ENCODE measurements at places on chromosomes 2 and 18.

DNA sequence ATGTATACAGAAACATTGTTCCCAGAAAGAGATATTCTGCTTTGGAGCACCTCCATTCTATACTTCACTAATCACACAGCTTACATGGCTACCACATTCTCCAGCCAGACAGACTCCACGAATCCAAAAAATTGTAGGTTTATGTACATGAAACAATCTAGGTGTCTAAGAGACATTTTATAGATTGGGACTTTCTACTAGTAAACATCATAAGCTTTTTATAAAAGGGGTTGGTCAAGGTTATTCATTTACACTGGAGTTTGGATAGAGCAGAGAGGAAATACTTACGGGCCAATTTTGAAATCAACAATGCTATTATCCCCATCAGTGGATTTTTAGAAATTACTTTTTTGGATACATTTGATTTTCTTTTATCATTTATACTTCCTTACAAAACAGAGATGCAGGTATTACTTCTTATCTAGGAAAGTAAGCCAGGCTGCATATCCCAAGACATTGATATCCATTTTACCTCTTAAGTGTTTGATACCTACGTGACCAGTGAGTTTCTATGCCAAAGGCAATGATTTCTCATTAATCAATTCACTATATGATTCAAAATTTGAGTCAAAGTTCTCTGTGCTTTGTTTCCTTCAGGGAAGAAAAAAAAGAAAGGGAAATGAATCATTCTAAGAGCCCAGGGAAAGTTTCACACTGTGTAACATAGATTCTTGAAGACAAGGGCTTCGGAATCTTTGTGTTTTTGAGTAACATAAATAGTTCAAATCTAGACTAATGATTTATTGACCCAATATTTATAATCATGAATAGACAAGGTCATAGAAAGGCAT lies 140.5 kb downstream of the PTH2R start:
- DNase-seq = no peak

DNA sequence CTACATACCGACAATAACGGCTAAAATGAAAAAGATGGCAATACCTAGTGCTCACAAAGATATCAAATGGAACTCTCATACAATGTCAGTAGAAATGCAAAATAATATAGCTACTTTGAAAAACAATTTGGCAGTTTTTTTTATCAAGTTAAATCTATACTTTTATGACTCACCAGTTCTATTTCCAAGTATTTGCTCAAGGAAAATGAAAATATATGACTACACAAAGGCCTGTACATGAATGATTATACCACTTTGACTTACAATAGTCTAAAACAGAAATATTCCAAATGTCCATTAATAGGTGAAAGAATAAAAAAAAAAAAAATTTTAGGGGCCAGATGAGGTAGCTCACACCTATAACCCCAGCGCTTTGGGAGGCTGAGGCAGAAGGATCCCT lies 219.8 kb downstream of the ZRANB3 start:
- DNase-seq = no peak

GRCh38 chr2:40284797-40285196 lies 167.1 kb downstream of the SLC8A1 start:
- DNase-seq = no peak

DNA sequence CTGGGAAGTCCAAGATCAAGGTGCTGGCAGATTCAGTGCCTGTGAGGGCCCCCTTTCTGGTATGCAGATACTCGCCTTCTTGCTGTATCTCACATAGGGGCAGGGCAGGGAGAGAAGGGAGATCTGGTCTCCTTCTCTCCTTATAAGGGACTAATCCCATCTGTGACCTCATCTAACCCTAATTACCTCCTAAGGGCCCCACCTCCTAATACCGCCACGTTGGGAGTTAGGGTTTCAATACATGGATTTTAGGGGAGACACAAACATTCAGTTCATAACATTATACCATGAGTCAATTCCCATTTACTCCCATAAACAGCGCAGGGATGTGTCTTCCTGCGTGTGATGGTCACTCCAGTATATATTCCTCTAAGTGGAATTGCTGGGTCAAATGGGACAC lies 73.8 kb upstream of the TXNDC2 start:
- DNase-seq = no peak

DNA sequence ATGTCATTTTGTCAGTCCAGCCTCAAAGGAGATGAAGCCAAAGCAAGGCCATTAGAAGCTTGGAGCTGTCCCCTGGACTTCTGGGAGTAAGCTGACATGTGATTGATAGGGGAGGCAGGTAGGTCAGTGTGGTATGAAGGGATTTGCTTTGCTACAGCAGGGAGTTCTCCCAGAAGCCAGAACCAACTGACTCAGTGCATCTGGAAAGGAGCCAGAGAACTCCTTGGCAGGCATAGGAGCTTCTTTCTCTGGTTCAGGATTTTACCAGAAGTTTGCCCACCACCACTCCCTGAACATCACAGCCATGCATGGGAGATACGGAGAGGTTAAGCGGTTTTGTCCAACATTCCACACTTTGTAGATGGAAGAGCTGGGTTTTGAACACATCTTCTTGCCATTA lies 24.5 kb upstream of the KCNE4 start:
- no peak for DNase-seq

GRCh38 chr18:49878567-49879270 lies 65.4 kb upstream of the ACAA2 start:
- DNase-seq = no peak

GRCh38 chr18:11884396-11885030 lies 23.6 kb downstream of the MPPE1 start:
- no peak for DNase-seq

Measured in NCI-H524 treated with DMSO at 0.1 percent for 48 hours (cell line).